Hepatocyte (in vitro differentiated cells): ENCODE measurements at places on chromosomes 7 and 10.

GRCh38 chr10:113100281-113100680, 150.2 kb downstream of the TCF7L2 start:
- DNase-seq, result no peak

- no peak for DNase-seq
Measured at GRCh38 chr7:4162884-4163564, 519.1 kb upstream of the FOXK1 start.

DNA sequence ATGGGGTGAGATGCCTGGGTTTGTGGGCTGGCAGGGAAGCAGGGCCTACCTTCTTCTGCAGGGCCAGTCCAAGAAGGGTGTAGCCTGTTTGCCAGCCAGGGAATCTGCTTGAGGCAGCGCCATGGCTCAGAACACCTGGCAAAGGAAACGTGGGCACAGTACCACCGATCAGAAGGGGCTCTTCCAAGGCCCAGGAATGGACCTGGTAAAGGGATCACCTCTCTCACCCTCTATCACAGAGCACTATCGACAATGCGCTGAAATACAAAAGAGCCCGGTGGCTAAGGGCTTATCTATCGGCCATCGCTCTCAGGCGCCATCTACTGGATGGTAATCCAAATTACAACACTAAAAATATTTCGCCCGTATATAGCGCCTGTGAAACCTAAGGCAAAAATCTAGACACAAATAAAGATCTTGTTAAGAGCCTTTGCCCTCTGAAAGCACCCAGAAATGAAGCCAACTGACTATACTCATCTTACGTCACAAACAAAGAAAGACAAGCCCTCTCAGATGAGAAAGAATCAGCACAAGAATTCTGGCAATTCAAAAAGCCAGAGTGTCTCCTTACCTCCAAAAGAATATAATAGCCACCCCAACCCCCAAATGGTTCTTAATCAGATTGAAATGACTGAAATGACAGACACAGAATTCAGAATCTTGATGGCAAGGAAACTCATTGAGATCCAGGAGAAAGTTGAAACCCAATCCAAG, 217.8 kb upstream of the HPS1 start:
- DNase-seq, result no peak

DNA sequence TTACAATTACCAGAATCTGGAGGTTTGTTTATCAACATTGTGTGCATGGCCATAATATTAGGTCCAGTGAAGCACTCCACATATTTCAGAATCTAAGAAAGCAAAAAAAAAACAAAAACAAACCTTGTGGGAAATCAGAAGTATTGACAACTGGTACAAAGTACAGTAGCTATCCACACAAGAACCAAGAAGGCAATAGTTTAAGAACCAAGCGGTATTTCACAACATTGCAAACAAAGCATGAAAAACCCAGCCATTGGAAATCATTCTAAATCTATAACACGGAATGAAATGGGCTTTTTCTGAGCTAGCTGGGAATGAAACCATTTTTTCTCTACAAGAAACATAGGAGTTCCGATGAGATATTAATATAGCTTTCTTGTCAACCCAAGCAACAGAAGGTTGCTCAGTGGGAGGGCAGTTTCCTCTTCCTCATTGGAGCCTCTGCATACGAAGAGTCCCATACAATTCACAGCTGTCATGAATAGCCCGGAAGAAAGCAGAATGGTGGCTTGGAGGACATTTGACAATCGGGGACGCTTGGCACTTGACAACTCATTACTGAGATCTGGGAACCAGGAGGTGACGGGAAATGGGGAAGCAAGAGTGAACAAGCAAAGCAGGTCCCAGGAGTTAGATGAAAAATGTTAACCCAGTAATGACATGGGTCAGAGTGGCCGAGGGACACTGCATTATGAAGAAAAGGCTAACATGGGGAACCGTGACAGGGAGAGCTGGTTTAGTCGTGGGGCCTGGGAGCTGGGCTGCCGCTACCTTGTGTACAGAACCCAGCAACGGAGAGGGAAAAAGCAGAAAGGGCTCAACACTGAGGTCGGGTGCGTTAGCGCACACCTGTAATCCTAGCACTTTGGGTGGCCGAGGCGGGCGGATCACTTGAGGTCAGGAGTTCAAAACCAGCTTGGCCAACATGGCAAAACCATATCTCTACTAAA, 7.8 kb downstream of the PHYH start:
- no peak for DNase-seq

- DNase-seq, result no peak
Measured at GRCh38 chr7:107622894-107623293, 37.7 kb upstream of the SLC26A4 start.

- DNase-seq, result no peak
Measured at GRCh38 chr7:78686189-78686588, 767.3 kb downstream of the MAGI2 start.

DNA sequence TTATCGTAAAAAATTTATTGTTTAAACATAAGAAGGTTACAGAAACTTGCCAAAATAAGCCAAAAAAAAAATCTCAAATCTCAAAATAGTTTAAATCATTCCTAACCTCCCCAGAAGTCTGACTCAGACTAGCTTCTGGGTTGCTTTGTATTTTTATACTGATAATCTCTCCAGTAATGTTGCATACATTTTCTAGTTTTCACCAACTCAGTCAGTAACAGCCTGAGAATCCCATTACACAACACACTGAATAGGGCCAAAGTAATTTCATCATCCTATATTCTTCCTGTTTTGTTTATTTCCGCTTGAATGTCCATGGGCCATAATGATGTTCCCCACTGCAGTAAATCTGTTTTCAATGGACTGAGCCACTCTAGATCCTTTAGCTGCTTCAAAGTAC, 478.5 kb downstream of the GPAM start:
- DNase-seq, result no peak

GRCh38 chr7:149713061-149713730, 60.2 kb downstream of the ZNF467 start:
- no peak for DNase-seq

DNA sequence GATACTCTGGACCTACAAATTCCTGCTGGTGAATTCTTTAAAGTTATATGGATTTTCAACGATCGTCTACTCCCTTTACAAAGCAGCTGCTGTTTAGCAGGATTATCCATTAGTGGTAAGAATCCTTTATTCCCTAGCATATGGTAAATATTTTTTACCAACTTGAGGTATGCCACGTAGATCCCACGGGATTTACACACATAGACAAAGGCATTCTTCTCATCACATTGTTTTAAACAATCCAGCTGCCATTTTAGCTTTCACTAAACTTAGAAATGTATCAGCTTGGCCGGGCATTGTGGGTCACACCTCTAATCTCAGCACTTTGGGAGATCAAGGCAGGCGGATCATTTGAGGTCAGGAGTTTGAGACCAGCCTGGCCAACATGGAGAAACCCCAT, 148.0 kb upstream of the SH2B2 start:
- no peak for DNase-seq

DNA sequence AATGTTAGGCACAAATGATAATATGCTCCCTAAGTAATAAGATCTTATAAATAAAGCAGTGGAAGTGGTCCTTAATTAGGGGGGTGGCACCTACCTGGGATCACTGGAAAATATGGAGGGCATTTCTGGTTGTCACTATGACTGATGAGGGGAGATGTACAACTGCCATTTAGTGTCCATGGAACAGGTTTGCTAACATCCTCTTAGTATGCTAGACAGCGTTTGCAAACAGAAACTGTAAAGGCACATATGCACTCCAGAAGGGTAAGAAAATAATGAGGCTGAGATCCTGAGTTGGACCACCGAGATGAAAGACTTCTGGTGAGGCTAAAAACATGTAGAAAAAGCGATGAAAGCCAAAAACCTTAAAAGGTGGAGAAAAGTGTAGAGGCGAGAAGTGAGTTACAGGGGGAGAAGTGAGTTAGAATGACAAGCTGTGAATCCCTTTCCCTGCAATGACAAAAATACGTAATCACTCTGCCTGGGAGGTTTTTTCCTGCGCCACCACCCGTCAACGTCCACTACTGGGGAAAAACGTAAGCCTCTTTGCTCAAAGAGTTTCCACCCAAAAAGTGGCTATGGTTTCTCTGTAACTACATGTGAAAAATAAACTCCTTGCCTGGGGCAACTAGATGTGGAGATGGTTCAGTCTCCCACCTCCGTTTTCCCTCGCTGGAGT, 767 bp downstream of the KRIT1 start:
- no peak for DNase-seq

- DNase-seq, result no peak
Measured at GRCh38 chr10:70578371-70578947, 24.1 kb downstream of the PRF1 start.

DNA sequence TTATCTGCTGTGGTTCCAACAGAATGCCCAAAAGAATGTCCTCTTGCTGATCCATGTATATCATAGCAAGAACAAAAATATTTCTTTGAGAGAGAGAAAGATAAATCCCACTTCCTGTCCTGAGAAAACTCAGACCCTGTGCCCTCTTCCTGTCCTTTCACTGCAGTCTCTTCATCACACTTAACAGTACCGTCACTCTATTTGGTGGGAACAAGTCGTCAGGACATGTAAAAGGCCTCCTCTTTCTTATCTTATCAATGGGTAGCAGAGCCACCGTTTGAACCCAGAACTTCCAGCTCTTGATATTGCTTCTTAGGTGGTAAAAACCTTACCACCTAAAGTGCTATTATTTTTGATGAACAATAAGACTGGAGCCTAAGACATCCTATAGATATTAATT, 43.9 kb downstream of the CHRM2 start:
- DNase-seq, result no peak

- DNase-seq, result no peak
Measured at GRCh38 chr7:66867198-66867790, 53.7 kb upstream of the TMEM248 start.

DNA sequence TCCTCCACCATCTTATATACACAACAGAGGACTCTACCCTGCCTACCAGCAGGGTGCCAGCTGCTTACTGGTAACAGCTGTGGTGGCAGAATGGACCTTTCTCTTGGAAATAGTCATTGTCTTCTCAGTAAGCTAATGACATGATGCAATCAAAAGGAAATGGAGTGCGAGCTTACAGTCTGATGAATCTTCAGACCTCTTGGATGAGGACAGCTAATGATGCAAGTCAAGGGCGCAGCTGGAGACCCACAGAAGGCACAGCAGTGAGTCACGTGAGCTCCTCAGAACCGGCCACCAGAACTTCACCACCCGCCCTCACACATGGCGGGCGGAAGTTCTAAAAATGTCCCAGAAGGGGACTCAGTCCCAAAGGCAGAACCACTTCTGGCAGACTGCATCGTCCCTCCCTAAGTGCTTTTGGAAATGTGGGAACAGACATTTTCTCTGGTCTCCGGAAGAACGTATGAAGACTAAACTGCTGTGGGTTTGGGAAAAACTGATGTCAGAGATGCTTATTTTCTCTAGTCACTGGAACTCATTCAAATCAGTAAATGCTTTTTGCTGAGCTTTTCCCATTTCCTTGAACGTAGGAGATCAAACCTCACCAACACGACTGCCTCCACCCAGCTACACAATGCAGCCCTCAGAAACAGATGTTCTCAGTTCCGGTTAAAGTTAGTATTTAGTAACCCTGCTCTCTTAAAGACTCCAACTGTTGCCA, 96.4 kb downstream of the FAS start:
- no peak for DNase-seq

DNA sequence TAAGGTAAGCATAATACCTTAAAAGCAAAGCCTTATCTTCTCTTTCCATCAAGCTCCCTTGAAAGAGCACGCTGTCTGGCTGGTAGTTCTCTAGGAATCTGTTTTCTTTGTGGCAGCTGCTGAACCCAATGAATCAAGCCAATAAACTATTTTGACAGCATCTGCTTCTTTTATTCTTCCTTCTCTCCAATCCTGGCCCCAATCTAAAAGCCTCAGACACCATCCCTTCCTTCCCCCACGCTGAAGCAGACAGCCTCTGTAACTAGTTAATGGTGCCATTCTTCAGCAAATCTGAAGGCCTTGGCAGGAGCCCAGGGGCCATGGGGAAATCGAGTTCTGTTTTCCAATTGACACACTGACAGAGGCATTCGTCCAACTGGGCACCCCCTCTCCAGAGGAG, 186.6 kb upstream of the LYZL1 start:
- no peak for DNase-seq

- DNase-seq, result no peak
Measured at GRCh38 chr7:26954951-26955350, 90.6 kb upstream of the SKAP2 start.

DNA sequence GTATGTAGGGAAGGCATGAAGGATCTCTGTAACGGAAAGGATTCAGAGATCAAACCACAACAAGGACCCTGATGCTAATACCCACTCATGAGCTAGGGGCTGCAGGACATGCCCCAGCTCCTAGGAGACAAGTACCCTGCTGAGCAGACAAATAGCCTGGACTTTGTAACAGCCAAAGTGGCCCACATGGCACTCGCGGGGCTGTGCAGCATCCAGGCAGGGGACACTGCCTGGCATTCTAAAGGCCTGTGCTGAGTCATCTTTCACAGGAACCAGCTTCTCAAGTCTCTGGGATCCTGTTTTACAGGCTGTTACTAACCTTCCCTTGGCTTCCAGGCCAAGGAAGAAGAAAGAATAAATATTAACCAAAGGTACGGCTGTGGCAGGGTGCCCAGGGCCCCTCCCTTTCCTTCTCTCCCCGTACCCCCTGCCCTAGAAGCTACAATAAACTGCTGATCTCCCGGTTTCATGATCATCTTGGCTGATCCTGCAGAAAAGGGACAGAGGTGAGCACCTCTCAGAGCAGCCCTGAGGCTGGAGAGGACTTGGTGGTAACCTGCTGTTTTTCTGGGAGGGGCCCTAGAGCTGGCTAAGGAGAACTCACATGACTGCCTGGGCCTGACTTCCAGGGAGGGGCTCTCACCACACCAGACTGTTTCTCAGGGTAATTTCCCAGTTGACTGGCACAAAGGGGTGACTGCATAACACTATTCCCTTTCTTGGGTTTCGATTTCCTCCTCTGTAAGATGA, 4.2 kb upstream of the RPEL1 start:
- DNase-seq, result peak; percentile 83

- no peak for DNase-seq
Measured at GRCh38 chr7:129771928-129772479, 160.5 kb downstream of the NRF1 start.
